ENCODE measurements at places on chromosomes 5 and 9.

DNA sequence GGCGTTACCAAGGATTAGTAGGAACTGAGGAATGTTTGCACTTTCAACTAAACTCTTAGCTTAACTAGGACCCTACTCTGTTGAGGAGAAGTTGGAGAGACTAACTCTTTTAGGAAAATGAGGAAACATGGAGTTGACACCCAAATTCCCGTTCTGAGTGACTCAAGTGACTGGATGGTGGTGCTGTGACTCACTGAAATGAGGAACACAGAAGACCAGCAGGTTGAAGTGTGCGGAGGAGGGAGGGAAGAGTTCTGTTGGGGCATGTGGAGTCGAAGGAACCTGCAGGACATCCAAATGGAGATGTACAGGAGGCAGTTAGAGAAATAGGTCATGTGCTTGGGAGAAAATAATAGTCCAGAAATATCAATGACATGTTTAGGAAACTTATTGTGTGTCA is 8.2 kb downstream of the HEXB start:
- no peak overlapping the region for H3K4me3 ChIP-seq
- H3K27me3 ChIP-seq = no peaks in the 10 kb centered on the region
- DNase-seq = no peak
- no peaks in the 10 kb centered on the region for H3K36me3 ChIP-seq
- H3K4me1 ChIP-seq = no peaks in the 10 kb centered on the region

DNA sequence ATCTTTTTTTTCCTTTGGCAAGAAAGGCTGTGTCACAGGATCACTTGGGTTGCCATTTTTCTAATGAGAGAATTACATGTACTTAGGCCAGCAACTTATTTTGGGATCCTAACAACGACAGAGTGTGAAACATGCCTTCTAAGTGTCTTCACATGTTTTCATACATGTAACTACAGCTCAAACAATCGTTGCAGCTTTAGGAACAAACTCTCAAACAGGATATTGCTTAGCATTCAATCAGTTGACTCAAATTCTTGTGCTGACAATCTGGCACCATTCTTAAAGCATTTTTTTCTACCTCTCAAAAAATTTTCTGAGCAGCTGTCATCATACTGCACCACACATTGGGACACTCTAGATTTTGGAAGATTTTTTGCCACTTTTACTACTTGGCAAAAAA is 435.5 kb downstream of the HINT1 start:
- H3K4me3 ChIP-seq = no peak overlapping the region
- H3K4me1 ChIP-seq = peaks cover 1% of the 10 kb centered on the region
- H3K27me3 ChIP-seq = no peaks in the 10 kb centered on the region

- no peak for DNase-seq
- H3K27ac ChIP-seq = no peak overlapping the region
- no peaks in the 10 kb centered on the region for H3K27me3 ChIP-seq
- no peak overlapping the region for H3K4me3 ChIP-seq
Measured at GRCh38 chr5:66894480-66895240, 298.5 kb downstream of the MAST4 start.

GRCh38 chr5:56112526-56113121 is 117.9 kb upstream of the IL6ST start:
- no peaks in the 10 kb centered on the region for H3K27me3 ChIP-seq
- no peaks in the 10 kb centered on the region for H3K4me1 ChIP-seq
- no peaks in the 10 kb centered on the region for H3K36me3 ChIP-seq

DNA sequence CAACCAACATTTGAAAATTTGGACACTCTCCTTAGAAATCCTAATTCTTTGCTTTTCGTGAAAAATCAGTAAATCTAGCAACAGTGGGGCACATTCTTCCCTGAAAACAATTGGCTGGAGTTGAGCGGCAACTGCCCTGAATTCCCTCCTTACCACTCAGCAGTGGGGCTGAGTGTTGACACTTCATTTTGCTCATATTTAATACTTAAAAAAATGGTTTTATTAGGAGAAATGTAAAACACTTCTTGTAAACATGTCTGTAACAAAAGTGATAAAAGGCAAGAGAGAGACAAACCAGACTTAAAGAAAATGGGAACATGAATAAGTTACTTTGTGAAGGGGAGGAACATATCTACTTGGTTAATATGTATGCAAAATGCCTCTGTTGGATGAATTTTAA is 193.5 kb downstream of the CNTLN start:
- H3K36me3 ChIP-seq = no peaks in the 10 kb centered on the region
- DNase-seq = no peak
- H3K4me3 ChIP-seq = no peak overlapping the region
- H3K27ac ChIP-seq = no peak overlapping the region
- no peaks in the 10 kb centered on the region for H3K4me1 ChIP-seq

DNA sequence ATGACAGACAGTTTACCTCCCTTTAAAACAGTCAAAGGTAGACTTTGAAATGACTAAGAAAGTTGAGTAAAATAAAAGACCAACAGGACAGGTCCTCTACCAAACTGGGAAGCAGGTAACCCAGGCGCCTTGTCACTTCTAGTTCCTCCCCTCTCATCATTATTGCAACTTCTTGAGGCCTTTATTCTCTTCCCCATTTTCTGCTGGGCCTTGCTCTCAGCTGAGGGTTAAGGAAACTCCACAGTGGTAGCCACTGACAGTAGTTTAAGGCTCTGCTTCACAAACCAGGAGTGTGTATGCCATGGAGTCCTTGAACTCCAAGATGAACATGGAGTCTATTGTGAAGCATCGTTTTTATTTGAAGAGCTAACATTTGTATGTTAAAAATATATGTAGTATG is 36.9 kb upstream of the TCERG1 start:
- H3K4me1 ChIP-seq = no peaks in the 10 kb centered on the region
- H3K27ac ChIP-seq = no peak overlapping the region
- H3K4me3 ChIP-seq = no peak overlapping the region
- DNase-seq = no peak
- no peaks in the 10 kb centered on the region for H3K36me3 ChIP-seq
- no peaks in the 10 kb centered on the region for H3K27me3 ChIP-seq

DNA sequence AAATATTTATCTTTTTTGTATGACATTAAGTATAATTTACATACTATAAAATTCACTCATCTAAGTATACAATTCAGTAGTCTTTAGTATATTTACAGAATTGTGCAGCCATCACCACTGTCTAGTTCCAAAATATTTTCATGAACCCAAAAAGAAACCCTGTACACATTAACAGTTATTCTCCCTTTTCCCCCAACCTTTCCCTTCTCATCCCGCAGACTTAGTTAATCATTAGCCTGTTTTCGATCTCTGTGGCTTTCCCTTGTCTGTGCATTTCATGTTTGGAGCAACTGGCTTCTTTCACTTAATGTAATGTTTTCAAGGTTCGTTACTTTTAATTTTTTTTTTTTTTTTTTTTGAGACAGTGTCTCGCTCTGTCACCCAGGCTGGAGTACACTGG is 37.5 kb downstream of the MTREX start:
- H3K4me1 ChIP-seq = no peaks in the 10 kb centered on the region
- no peaks in the 10 kb centered on the region for H3K27me3 ChIP-seq
- no peak overlapping the region for H3K4me3 ChIP-seq
- no peak for DNase-seq

DNA sequence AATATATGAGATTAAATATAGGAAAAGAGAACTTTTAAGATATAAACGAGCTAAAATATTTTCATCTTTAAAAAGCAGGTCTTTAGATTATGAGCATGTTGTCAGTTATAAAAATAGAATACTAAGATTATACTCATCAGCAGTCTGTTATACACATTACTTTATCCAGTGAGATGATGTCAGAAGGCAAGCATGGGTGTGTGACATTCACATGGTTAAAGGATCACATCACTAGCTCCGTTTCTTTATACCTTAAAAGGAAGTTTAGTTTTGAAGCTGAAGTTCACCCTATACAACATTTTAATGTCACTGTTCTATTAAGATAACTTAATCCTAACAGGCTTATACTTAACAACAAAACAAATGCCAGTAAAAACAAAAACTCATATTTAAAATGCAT is 59.6 kb downstream of the RICTOR start:
- H3K4me1 ChIP-seq = no peaks in the 10 kb centered on the region
- peaks cover 3% of the 10 kb centered on the region for H3K36me3 ChIP-seq
- no peaks in the 10 kb centered on the region for H3K27me3 ChIP-seq
- no peak overlapping the region for H3K27ac ChIP-seq

DNA sequence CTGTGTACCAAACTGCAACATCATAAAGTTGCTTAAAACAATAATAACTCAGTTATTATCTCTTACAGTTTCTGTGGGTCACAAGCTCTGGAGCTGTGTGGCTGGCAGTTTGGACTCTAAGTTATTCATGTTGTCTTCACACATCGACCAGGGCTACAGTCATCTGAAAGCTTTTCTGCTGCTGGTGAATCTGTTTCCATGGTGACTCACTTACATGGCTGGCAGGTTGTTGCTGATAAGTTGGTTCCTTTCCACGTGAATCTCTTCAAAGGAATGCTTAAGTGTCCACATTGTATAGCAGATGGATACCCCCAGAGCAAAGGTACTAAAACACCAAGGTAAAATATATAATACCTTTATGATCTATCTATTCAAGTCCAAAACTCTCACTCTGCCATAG is 44.8 kb upstream of the CYLC2 start:
- H3K4me1 ChIP-seq = no peaks in the 10 kb centered on the region
- H3K36me3 ChIP-seq = no peaks in the 10 kb centered on the region
- H3K4me3 ChIP-seq = no peak overlapping the region
- DNase-seq = no peak
- H3K27ac ChIP-seq = no peak overlapping the region

- H3K27ac ChIP-seq = no peak overlapping the region
- no peak for DNase-seq
- H3K36me3 ChIP-seq = peaks cover 5% of the 10 kb centered on the region
- no peaks in the 10 kb centered on the region for H3K27me3 ChIP-seq
- H3K4me3 ChIP-seq = no peak overlapping the region
Measured at GRCh38 chr5:168393773-168394172, 92.5 kb upstream of the RARS1 start.

DNA sequence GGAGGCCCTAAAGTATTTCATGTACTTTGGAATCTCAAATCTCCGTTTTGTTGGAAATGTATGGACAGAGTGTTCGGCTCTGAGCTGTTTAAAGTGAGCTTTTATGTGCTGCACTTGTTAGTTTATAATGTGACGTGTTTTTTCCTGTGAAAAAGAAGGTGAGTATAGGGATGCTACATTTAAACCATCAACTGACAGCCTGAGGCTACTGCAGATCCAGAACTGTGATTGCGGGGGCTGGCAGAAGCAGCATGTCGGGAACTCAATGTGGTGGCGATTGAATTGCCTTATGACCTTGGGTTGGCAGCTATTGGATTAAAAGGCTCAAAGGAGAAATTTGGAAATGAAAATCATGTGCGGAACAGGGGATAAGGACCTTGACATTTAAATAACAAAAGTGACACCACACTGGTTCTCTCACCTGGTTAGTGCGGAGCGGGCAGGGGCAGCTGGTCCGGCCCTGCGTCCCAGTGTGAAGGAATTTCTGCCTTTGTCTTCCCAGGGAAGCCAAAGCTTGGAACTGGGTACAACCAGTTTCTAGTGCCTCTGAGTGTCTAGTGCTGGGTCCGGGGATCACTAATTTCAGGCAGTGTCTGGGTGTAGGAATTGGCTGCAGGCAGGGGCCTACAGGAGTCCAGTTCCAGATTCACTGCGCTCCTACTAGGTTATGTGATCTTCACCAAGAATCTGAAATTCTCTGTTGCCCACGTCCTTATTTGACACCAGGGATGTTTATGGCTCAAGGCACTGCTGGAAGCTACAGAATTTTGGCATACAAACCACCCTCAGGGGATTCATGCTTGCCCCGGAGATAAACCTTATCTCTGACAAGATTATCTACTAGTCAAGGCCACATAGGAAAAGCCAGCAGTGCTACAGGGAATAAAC is 120.7 kb upstream of the ERCC6L2 start:
- H3K27ac ChIP-seq = no peak overlapping the region
- H3K4me1 ChIP-seq = peaks cover 11% of the 10 kb centered on the region
- no peak overlapping the region for H3K4me3 ChIP-seq
- H3K27me3 ChIP-seq = peaks cover 12% of the 10 kb centered on the region
- H3K36me3 ChIP-seq = no peaks in the 10 kb centered on the region

DNA sequence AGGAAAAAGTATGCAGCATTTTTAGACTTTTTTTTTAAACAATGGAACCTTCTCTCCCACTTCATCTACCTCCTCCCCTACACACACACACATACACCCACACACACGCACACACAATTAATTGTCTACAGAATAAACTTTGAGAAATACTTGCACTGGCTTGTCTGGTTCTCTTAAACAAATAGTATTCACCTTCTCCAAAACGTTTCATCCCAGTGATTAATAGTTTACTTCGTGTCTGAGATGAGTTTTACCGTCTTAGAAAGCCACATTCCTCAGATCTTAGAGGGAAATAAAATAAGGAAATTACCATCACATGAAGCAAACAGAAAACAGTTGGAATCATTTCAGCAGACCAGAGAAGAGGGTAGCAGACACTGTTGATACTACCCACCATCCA is 570.6 kb upstream of the CLINT1 start:
- DNase-seq = no peak
- no peak overlapping the region for H3K27ac ChIP-seq
- H3K4me3 ChIP-seq = no peak overlapping the region

GRCh38 chr5:58286741-58287140 is 173.1 kb downstream of the PLK2 start:
- H3K27ac ChIP-seq = no peak overlapping the region
- H3K4me1 ChIP-seq = no peaks in the 10 kb centered on the region
- H3K36me3 ChIP-seq = no peaks in the 10 kb centered on the region
- H3K4me3 ChIP-seq = no peak overlapping the region

GRCh38 chr5:155943516-155944407 is 383.2 kb upstream of the SGCD start:
- no peak overlapping the region for H3K27ac ChIP-seq
- DNase-seq = peak; percentile 33
- H3K36me3 ChIP-seq = no peaks in the 10 kb centered on the region
- H3K4me1 ChIP-seq = no peaks in the 10 kb centered on the region
- H3K4me3 ChIP-seq = no peak overlapping the region

- H3K27me3 ChIP-seq = no peaks in the 10 kb centered on the region
- H3K27ac ChIP-seq = no peak overlapping the region
- no peaks in the 10 kb centered on the region for H3K4me1 ChIP-seq
- H3K4me3 ChIP-seq = no peak overlapping the region
- DNase-seq = no peak
Measured at GRCh38 chr5:54398191-54398590, 57.3 kb upstream of the HSPB3 start.

DNA sequence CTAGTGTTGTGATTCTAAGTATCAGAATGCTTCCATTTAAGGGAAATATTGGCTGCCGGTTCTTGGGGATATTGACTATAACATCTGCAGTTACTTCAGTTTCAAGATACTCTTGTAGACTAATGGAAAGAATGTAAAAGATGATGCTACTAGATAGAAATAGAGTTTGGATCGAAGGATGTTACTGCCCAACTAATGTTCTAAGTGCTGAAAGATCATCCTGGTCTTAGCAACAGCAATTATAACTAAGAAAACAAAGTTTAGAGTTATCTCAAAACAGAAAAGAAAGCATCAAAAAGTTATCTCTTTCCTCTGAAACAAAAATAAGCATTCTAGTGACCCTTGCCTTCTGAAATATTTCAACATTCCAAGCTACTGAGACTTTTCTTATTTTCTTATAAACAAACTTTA is 49.9 kb downstream of the ITGA1 start:
- H3K27ac ChIP-seq = no peak overlapping the region
- DNase-seq = no peak
- H3K27me3 ChIP-seq = no peaks in the 10 kb centered on the region
